Lung (tissue), 17 donors: ENCODE measurements at places on chromosomes 1 and 21.

GRCh38 chr1:50453266-50453665 lies 30.0 kb upstream of the DMRTA2 start:
- DNase-seq: no peak

- DNase-seq: peak; percentile 30
These were observed 643 bp upstream of the MOV10 start for GRCh38 chr1:112673592-112674439.

DNA sequence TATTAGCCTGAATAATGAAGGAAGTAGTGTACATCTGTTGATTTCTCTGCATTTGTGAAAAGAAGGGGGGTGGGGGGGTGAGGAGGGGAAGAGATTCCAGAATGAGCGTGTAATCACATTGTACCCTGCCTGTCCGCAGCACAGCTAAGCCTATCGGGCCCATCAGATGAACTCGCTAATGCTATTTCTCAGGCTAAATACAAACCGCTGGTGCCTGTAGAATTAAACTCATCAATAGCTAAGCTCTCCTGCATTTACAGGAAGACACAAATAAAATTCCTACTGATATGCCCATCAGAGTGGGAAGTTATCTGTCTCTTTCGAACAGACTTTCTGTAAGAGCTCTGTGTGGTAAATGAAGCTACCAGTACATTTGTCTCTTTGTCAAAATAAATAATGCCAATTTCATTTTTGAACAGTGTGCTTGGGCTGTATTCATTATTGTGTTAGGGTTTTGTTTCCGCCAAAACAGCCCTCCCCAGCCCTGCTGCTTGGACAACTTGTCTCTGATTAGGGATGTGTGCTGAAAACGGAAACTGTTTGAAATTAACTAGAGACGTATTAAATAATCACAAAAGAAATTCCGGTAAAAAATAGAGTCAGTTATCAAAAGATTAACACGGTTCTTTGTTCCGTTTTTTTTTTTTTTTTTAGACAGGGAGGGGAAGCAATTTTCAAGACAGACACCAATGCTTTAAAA lies 305.4 kb downstream of the TTLL7 start:
- peak; percentile 66 for DNase-seq

GRCh38 chr1:228870041-228870713 lies 134.9 kb downstream of the RHOU start:
- DNase-seq: no peak

- DNase-seq: no peak
These were observed 86.2 kb downstream of the UBR4 start for GRCh38 chr1:19123837-19124236.

- peak; percentile 83 for DNase-seq
These were observed 696 bp downstream of the TGFB2 start for GRCh38 chr1:218345673-218346390.

DNA sequence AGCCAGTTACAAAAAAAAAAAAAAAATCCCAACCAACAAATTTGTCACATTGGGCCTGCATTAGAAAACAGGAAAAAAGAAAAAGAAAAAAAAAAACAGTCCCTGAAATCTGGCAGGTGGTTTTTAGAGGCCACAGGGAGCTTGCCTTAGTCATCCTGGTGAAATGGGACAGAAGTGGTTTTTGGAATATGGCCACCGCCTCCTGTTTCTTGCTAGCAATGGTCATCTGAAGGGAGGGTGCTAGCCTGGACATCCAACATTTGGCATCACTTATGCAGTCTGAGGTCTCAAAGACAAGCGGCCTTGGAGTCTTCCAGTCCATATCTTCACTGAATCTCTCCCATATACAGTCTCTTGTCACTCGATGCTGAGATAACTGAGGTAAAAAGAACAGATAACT lies 20.1 kb upstream of the NKAIN1 start:
- no peak for DNase-seq

DNA sequence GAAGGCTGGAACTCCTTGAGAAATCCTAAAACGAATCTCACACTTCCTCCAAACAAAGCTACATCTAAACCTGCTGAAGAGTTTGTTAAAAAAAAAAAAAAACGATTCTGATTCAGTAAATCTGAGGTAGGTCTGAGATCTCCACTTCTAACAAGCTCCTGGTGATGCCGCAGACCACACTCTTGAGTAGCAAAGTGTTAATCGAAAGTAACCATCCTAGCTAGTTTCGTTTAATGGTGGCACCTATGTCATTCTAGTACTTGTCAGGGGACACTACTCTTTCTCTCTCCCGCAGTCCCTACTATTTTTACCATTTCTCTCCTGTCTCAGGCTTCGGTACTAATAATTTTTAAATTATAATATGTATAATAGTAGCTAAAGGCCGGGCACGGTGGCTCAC lies 2.1 kb downstream of the CLCC1 start:
- DNase-seq: no peak

DNA sequence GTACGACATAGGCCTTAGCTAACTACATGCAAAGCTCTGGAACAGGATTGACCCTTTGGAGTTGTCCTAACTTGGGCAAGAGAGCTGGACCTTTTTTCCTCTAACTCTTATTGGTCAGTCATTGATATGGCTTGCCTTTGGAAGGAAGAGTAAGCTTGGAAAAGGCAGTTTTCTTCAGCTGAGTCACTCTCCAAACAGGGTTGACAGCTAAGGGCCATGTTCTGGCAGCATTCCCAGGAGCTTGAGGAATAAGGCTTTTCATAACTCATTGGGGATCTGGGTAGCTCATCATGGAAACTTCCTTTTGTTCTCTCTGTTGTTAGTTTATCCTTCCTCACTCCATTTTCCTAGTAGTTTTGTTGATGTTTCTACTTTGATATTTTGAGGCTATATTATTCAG lies 14.5 kb upstream of the ERRFI1 start:
- DNase-seq: peak; percentile 73

- peak; percentile 57 for DNase-seq
These were observed 597.9 kb upstream of the ADAMTS5 start for GRCh38 chr21:27564684-27565301.

GRCh38 chr1:241714321-241715218 lies 62.5 kb downstream of the WDR64 start:
- DNase-seq: no peak

- no peak for DNase-seq
These were observed 20.9 kb downstream of the SLAMF1 start for GRCh38 chr1:160625725-160626498.

GRCh38 chr1:53781654-53782053 lies 42.7 kb upstream of the GLIS1 start:
- no peak for DNase-seq

GRCh38 chr1:184823080-184823479 lies 68.4 kb upstream of the EDEM3 start:
- DNase-seq: no peak

DNA sequence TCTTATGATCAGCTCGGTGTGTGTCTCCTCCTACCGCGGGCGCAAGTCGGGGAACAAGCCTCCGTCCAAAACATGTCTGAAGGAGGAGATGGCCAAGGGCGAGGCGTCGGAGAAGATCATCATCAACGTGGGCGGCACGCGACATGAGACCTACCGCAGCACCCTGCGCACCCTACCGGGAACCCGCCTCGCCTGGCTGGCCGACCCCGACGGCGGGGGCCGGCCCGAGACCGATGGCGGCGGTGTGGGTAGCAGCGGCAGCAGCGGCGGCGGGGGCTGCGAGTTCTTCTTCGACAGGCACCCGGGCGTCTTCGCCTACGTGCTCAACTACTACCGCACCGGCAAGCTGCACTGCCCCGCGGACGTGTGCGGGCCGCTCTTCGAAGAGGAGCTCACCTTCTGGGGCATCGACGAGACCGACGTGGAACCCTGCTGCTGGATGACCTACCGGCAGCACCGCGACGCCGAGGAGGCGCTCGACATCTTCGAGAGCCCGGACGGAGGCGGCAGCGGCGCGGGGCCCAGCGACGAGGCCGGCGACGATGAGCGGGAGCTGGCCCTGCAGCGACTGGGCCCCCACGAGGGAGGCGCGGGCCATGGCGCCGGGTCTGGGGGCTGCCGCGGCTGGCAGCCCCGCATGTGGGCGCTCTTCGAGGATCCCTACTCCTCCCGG lies 1.5 kb downstream of the KCNC4 start:
- no peak for DNase-seq

DNA sequence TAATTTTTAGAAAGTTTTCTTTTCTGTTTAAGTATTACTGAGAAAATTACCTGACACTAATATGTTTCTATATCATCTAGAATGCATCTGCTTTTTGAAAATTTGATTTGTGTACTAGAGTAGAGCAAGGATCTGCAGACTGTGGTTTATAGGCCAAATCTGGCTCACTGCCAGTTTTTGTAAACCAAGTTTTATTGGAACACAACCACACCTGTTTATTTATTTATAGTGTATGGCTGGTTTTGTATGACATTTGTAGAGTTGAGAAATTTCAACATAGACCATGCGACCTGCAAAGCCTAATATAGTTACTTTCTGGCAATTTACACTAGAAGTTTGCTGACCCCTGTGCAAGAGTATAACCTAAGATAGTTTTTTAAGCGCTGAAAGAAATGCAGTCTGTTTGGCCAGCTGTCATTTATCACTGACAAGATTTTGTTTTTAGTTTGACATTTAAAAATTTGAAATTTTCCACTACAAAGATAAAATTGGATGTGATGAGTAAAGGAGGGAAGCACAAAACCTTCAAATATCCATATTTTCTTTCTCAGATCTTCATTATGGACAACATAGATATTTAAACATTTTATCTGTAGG lies 36.1 kb upstream of the CACYBP start:
- no peak for DNase-seq

DNA sequence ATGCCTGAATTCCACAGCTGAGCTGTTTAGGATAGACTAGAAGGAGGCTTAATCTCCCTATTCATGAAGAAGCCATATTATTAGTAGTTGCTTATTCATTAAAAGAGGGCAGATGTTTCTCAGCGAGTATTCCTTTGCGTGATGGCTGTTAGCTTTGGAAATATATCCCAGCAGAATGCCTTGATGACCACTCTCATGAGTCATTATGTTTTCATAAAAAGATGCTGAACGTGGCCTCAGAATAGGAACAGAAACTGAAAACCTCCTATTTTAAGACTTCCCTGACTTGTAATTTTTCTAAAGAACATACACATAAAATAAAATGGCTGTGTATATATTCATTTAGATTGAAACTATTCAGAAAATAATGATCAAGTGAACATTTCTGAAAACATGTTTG lies 9.6 kb upstream of the PLA2G4A start:
- DNase-seq: no peak
